ENCODE measurements at places on chromosomes 13 and 19.

DNA sequence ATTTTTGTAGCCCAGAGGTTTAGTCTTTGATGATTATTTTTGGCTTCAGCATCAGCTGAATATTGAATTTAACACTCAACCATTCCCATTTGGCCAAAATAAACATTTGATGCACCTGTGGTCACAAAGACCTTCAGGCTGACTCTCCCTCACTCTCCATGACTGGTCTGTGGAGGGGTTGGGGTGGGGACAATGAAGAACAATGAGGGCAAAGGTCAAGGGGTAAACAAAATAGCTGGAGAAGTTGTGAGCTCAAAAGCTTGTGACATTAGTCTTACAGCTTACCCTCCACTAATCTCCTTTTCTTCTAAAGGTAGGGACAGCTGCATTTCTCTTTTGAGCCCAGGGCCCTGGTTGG is 86.9 kb downstream of the SLC15A1 start:
- DNase-seq: no peak

DNA sequence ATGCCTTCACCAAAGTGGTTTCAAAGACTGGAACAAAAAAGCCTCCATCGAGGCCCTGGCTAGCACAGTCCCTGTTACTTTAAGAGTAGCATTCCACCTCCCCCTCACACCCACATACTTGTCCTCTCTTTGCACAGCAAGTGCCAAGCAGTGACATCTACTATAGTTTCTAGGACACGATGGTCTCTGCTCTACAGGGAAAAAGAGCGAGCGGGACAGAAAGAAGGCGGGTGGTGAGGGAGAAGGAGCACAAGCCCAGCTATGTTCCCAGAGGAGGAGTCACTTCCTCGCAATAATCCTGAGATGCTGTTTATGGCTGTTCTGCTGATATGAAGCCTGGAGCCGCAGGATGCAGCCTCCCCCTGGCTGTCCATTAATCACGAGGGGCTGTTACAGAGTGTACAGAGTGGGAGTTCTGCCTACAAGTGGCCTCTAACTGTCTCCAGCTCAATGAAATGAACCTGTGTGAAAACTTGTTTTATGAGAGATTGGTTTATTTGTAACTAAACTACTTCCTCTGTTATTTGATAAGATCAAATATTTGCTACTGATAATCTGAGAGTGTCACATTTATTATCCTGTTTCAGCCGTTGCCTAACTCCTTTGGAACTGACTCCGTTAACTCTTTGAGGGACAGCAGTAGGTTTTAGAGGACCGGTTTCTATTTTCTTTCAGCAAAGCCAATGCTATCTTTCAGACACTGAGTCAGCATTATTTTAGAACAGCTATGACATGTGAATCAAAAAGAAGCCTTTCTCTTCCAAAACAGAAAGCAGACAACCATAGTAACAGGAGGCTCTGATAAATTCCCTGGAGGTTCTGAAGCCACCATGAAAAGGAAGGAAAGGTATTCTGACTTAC is 208.0 kb downstream of the SPRY2 start:
- no peak for DNase-seq

DNA sequence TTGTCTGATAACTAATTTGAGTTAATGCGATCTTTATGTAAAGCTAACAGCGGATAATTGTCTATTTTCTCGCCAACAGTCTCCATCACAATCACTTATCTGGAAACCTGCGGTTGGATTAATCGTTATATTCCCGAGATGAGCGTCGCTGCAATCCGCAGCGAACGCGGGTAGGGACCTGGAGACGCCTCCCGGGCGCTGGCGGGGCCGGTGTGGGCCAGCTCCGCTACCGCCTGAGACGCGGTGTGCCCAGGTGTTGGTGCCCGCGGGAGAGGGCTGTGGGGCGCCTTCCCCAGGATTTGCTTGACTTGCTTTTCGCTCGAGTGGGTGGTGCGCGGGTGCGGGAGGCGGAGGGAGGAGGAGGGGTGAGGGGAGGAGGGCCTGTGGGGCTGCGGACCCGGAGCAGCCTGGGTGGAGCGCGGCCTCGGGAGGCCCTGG is 38.3 kb downstream of the SOX1 start:
- DNase-seq: no peak

DNA sequence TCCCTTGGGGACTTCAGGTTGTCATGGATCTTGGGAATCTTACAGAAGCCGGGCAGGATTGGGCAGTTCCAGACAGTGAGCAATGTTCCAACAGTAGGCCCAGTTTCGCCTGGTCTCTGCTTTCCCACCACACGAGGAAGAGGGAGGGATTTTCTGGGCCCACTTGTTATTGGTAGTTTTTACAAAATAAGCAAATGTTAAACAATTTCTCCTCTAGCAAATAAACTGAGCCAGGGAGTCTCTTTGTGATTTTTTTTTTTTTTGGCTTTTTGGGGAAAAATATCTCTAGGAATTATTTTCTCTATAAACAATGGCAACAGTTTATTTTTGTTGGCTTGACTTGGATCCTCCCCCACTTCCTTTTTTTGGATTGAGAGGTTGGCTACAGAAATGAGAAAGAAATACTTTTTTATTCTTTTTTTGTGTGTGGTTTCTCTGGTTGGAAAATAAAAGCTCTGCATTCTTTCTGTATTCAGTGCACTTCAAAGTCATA is 89.3 kb downstream of the TM9SF2 start:
- DNase-seq: no peak

DNA sequence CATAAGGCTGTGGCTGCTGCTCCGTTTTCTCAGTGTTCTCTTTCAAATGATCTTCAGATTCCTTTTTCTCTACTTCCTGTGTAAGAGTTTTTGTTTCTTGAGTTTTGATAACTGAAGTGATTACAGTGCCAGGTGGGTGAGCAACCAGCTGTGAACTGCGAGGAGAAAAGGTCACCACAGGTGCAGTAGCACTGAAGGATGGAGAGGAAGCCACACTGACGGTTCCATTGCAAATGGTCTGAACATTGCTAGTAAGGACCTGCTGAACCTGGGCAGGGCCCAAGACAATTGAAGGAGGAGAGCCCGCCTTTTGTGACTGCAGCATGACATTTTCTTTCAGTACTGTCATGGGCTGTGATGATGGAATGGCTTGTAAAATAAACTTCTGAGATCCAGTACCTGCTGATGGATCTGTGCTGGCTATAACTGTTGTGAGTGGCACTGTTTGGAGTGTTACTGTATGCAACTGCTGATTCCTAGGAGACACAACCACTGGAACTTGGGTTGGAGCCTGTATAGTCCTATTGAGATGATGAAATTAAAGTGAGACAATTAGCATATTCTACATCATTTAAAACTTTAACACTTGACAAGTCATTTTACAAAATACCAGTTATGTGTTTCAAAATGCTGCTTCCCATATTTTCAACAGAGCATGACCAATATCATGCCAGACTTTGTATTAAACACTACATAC is 85.5 kb downstream of the ELF1 start:
- no peak for DNase-seq

GRCh38 chr19:7505682-7506384 is 10.1 kb upstream of the ZNF358 start:
- DNase-seq: no peak

GRCh38 chr13:50831512-50831911 is 12.0 kb downstream of the DLEU7 start:
- DNase-seq: no peak

GRCh38 chr19:10061717-10062310 is 24.3 kb upstream of the SHFL start:
- no peak for DNase-seq

- DNase-seq: no peak
Measured at GRCh38 chr19:4914736-4915501, 5.6 kb downstream of the UHRF1 start.

- DNase-seq: no peak
Measured at GRCh38 chr13:67355812-67356476, 125.8 kb upstream of the PCDH9 start.

DNA sequence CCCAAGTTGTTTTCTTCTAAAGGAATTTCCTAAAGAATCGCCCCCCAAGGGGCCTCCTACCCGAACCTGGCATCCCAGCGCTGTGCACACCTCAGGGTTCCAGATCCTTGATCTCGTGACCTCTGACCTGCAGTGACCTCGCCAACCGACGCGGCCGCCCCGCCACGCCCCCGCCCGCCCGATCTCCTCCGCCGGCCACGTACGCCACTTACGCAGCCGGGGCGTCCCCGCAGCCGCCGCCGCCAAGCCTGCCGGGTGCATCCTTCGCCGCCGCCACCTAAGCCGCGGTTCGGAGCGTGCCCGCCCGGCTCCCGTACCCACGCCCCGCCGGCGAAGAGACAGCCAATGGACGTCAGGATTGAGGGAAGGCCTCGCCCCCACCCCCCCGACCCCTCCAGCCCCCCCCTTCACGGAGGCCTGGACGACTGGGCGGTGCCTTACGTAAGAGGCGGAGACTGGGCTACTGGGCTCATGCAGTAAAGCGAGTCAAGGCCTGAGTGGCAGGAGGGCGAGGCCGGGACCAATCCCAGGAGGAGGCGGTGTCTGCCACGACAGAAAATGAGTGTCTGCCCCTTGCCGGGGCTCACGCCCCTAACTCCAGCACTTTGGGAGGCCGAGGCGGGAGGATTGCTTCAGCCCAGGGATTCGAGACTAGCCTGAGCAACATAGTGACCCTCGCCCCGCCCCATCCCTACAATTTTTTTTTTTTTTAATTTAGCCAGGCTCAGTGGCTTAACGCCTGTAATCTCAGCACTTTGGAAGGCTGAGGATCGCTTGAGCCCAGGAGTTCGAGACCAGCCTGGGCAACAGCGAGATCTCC is at the start of gene YIF1B:
Gene YIF1B, minus strand, starts transcription at position 291 of the 820 bp plus-strand sequence. Its CDS starts 30 bp downstream, at position 261.
- DNase-seq: peak; percentile 88

GRCh38 chr19:41533671-41534215 is 42.2 kb upstream of the CEACAM21 start:
- DNase-seq: no peak

DNA sequence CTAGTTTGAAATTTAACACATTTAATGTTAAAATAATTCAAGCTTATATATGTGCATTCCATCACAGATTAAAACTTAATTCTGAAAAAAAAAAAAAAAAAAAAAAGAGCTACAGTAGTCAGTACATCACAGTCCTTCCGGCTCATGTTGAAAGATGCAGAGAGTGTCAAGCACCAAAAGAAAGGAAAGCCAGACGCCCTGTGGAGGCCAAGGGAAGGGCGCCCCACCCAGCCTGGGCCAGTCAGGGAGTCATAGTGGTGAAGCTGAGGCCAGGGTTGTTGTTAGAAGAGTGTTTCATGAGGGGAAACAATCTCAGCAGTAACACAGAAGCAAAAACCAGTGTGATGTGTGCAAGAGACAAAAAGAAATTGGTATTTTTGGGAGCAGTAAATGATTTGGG is 375.3 kb downstream of the MTUS2 start:
- DNase-seq: no peak

DNA sequence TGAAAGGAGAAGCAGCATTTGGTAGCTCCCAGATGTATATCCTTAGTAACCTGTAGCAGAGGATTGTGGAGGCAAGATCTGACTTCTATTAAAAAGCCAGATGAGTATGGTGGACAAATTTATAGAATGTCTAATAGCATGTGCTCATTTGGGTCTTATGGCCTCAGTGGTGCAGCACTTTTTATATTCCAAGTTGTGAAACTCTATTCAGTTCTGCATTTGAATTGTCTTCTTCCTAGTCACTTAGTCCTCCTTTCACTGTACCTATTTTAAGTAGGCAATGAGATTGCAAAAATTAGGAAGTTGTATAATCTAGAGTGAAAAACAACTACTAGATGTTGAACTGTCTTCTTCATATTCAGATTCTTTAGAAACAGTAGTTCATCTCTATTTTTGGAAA is 412.5 kb upstream of the PCDH9 start:
- no peak for DNase-seq

GRCh38 chr13:114204894-114205293 is 25.8 kb downstream of the CFAP97D2 start:
- DNase-seq: no peak

- DNase-seq: no peak
Measured at GRCh38 chr13:73676550-73677047, 457.6 kb downstream of the KLF12 start.

DNA sequence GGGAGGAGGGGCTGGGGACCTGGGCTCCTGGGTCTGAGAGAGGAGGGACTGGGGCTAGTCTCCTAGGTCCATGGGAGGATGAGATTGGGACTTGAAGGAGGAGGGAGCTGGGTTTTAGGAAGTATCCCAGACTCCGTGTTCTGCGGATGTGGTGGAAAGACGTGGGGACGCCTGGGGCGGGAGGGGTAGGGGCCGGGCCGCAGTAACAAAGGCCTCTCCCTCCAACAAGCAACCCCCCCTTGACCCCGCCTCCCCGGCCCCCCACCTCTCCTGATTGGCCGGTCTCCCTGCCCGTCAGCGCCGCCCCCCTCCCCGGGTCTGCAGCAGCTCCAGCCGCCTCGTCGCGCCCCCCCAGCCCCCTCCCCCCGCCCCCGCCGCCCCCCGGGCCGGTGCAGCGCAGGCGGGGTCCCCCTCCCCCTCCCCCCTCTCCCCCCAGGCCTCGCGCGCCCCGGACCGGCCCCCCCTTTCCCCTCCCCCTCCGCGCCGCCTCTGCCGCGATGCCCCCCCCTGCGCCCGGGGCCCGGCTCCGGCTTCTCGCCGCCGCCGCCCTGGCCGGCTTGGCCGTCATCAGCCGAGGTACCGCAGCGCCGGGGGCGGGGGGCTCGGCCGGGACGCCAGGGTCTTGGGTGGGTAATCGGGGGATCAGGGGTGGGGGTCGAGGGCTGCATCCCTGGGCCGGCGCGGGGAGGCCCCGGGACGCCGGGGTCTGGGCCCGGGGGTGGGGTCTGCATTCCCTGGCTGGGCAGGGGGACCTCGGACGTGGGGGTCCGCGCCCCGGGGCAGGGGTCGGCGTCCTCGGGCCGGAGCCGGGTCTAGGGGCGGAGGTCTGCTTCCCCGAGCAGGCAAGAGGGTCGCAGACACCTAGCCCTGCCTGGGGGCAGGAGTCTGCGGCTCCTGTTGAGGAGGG is at the start of gene IGLON5:
Gene IGLON5, plus strand, starts transcription at position 294 of the 907 bp plus-strand sequence. Its CDS starts 204 bp downstream, at position 498.
- no peak for DNase-seq

GRCh38 chr13:32791545-32792172 is 205.4 kb downstream of the PDS5B start:
- no peak for DNase-seq

GRCh38 chr13:21395953-21396352 is 63.1 kb downstream of the ZDHHC20 start:
- DNase-seq: no peak

DNA sequence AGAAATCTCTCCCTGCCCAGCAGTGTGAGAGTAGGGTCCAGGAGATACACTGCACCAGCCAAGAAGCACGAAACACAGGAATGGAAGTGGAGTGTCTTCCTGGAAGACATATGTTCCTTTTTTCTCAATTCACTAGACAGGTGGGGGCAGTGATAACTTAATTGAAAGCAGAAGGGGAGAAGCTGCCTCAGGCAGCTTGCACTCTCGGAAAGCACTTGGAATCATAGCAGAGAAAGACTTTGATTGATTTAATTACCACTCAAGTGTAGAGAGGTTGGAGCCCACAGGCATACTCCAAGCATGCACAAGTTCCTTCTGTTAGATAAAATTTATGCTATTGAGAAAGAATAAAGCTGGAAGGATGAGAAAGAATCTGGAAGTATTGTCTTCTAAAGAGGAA is 249.4 kb downstream of the SLITRK6 start:
- no peak for DNase-seq
